ENCODE measurements at places on chromosomes 1 and 21. TPM values are rescaled to one million over a fixed set of nuclear protein-coding genes. Genes with fewer than 3 reads are reported as not detected.
A peak's percentile ranks its signal among the peaks of the same experiment; 100 is the strongest.

The GPR52 gene
- 1.2 TPM for total RNA-seq

The RIMKLA gene
- 10.6 TPM for total RNA-seq

DNA sequence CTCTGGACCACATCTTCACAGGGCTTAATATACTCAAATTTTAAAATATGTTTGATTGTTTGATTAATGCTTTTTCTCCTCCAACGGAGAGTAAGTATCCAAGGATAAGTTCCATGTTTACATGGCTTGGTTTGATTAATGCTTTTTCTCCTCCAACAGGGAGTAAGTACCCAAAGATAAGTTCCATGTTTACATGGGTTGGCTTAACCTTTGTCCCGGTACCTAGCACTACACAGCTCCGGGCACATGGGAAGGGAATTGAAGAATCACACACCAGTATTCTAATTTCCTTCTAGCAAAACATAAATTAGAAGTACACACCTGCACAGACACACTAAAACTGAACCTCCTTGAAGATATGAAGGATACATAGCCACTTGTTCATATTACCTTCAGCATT is 77.5 kb downstream of the ARID4B start:
- no peak overlapping the region for H3K27ac ChIP-seq
- no peak for DNase-seq
- H3K4me1 ChIP-seq: no peaks in the 10 kb centered on the region
- no peak overlapping the region for H3K4me3 ChIP-seq
- H3K27me3 ChIP-seq: no peaks in the 10 kb centered on the region

DNA sequence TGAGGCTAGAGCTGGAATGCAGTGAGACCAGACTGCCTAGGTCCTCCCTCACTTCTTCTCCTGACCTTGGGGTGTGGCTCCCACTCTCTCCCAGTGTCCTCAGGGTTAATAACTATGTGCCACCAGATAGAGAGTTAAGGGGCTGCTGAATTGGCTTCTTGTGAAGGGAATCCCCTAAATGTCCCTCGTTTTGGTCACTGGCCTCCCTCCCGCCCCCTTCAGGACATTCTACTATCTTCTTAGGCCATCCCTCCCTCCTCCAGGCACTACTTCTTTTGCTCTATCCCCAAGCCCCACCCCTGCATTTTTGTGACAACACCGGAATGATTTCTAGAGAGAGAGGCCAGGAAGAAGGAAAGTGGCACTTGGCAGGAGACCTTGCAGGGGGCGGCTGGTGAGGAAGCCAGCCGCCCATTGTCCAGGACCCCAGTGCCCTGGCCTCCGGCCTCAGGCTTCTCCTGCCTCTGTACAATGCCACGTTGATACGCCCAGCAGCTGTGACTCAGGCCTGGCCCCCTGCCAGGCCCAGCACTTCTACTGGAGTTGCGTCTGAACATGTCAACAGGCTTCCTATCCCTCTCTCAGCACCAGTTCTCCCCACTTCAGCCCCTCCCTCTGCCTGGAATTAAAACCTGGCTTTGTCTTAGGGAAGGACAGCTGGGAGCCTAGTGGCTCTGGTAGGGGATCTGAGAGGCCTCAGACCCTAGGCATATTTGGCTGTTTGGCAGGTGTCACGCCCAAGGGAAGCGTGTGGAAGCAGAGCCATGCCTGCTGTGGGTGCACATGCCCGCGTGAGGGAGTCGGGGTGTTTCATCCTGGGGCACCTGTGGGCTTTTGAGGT is 9.1 kb downstream of the LMNA start:
- H3K27me3 ChIP-seq: no peaks in the 10 kb centered on the region
- H3K4me3 ChIP-seq: no peak overlapping the region
- peak overlapping the region; percentile 92 for H3K27ac ChIP-seq
- peaks cover 82% of the 10 kb centered on the region for H3K4me1 ChIP-seq

All from Caco-2 (cell line).